ENCODE measurements at places on chromosomes 16 and 17. TPM values are rescaled to one million over a fixed set of nuclear protein-coding genes. Genes with fewer than 3 reads are reported as not detected.

The HOXB5 gene
- total RNA-seq = not detected

The SAMD14 gene
- 0.07 TPM for total RNA-seq

The TRPV3 gene
- not detected for total RNA-seq

The KCNJ12 gene
- total RNA-seq = 0.07 TPM

The DPEP2 gene
- not detected for total RNA-seq

The CEP295NL gene
- total RNA-seq = not detected

The TBC1D3D gene
- not detected for total RNA-seq

The DNASE1L2 gene
- total RNA-seq = not detected

The XAF1 gene
- total RNA-seq = not detected

The AGRP gene
- total RNA-seq = not detected

The EFNB3 gene
- total RNA-seq = not detected

The PLEKHG4 gene
- total RNA-seq = 20.5 TPM

The GRAPL gene
- total RNA-seq = not detected

The TM4SF5 gene
- total RNA-seq = not detected

The WNT9B gene
- not detected for total RNA-seq

The GSG1L gene
- 2.3 TPM for total RNA-seq

The TBC1D28 gene
- not detected for total RNA-seq

The DNAH9 gene
- 1.5 TPM for total RNA-seq

The ANKRD40CL gene
- not detected for total RNA-seq

The UMOD gene
- not detected for total RNA-seq

The HOXB9 gene
- total RNA-seq = 2.1 TPM

The TAC4 gene
- total RNA-seq = not detected

The KRTAP2-2 gene
- not detected for total RNA-seq

The CRHR1 gene
- 5.1 TPM for total RNA-seq

The GNG13 gene
- total RNA-seq = not detected

Data from Caki2 (cell line).